Colonic mucosa (tissue), 4 donors: ENCODE measurements at places on chromosomes 11 and 22. TPM values are rescaled to one million over a fixed set of nuclear protein-coding genes. Genes with fewer than 3 reads are reported as not detected.

DNA sequence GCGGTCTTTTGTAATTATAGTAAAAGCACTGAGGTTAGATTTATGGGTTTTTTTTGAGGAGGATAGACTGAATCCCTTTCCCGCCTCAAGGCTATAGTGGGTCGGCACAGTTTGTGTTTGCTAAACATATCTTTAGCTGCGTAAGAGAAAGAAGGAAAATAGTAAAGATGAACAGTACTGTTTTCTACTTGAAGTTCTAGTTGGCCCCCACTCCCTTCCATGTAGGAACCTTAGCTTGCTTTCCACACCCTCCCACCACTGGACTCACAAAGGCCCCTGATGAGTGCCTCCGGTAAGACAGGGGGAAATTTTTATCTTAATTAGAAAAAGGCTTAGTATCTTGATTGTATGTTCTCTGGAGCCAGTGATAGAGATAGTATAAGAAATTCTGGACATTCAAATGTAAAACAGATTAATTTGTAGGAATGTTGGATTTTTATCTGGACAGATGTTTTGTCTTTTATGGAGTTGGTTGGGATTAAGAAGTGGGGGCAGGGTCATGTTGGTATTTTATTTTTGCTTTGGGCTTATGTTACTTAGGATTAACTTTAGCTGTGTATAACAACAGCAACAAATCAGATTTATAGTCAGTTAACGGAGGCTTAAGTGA, 49.4 kb downstream of the PTPRJ start:
- no peak overlapping the region for H3K4me3 ChIP-seq
- H3K27me3 ChIP-seq = no peaks in the 10 kb centered on the region
- no peaks in the 10 kb centered on the region for H3K36me3 ChIP-seq
- DNase-seq = no peak

DNA sequence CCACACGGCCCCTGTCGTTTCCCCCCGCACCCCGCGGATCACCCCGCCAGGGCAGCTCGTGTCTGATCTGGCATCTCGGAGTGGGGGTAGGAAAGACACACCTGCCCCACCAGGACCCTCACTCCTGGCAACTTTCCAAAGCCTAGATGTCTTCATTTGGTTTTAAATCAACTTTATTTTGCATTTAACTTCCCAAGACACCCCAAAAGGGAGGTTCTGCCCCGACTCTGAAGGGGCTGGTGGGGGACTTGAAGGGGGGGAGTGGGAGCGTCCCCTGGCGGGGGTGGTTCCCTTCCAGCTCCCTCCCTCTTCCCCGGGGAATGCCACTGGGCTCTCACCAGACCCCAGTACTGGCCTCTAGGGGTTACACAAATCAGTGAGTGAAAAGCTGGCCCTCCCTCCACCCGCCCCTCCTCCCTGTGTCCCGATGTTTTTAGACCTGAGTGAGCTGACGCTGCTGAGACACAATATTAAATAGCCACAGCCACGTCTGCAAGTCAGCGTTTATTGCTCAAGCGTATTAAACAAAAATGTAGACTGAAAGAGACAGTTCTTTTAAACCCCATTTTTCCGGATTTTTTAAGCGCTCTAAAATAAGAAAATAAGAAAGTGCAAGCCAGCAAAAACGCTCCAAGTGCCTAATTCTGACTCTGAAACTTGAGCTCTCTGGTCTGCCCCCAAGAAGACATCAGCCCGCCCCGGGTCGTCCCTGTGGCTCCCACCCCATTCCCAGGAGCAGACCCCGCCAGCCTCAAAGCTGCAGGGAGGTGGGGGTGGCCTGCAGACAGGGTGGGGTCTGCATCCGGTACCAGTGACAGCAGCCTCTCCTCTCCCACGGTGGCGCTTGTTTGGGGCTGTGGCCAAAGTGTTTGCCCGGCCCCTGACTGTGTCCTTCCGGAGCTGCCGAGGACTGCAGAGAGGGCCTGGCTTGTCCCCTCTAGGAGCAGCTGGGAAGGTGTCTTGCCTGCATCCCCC, 1.1 kb upstream of the TTLL8 start:
- no peaks in the 10 kb centered on the region for H3K36me3 ChIP-seq
- no peaks in the 10 kb centered on the region for H3K4me1 ChIP-seq
- H3K4me3 ChIP-seq = no peak overlapping the region
- H3K27me3 ChIP-seq = peaks cover 20% of the 10 kb centered on the region
- DNase-seq = no peak

- H3K4me1 ChIP-seq = no peaks in the 10 kb centered on the region
- H3K27me3 ChIP-seq = no peaks in the 10 kb centered on the region
- no peak overlapping the region for H3K27ac ChIP-seq
These were observed 67.3 kb downstream of the RSF1 start for GRCh38 chr11:77753230-77753629.

GRCh38 chr11:78147807-78148206, 8.4 kb upstream of the ALG8 start:
- DNase-seq = no peak
- H3K36me3 ChIP-seq = no peaks in the 10 kb centered on the region
- no peak overlapping the region for H3K27ac ChIP-seq

GRCh38 chr11:126072141-126072741, 9.6 kb upstream of the CDON start:
- H3K4me3 ChIP-seq = no peak overlapping the region
- H3K27me3 ChIP-seq = no peaks in the 10 kb centered on the region
- H3K4me1 ChIP-seq = no peaks in the 10 kb centered on the region

DNA sequence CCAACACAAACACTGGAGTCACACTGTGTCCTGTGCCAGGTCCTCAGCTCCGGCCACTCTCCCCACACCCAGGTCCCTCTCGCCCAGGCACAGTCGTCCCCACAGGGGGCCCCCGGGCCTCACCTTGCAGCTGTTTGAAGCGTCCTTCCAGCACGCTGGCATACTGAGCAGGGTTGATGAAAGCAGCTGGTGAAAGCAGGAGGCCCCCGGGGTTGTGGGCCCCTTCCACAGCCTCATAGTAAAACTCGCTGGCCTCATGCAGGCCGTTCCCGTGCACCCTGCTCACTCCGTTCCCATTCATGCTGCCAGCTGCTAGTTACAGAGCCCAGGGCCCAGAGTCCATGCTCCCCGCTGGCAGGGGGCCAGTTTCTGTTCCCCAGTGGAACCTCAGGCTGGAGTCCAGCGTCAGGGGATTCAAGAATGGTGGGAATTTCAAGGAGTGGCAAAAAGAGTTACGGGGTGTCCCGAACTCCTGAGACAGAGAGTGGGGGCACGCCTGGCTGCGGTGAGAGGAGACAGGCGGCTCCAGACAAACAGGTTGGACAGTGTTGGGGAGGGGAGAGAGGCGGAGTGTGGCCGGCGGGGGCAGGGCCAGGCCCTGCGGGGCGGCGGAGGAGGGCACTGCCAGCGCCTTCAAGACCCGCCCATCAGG, 10.6 kb downstream of the SPTBN2 start:
- DNase-seq = peak; percentile 71
- no peaks in the 10 kb centered on the region for H3K27me3 ChIP-seq
- no peaks in the 10 kb centered on the region for H3K4me1 ChIP-seq
- no peak overlapping the region for H3K27ac ChIP-seq
- H3K36me3 ChIP-seq = no peaks in the 10 kb centered on the region

DNA sequence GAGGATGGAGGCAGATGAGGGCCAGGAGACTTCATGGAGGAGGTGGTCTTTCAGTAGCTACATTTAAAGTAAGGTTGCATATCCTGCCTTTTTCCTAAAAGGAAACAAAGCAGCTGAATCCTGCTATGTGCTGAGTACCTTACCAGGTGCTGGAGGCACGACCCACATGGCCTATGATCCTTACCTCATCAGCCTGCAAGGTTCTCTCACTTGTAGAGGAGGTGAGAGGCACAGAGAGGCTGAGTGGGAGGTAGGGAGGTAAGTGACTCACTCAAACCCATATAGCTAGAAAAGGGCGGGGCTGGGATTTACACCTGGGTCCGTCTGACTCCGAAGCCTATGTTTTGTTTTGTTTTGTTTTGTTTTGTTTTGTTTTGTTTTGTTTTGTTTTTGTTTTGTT, 75.8 kb downstream of the BUD13 start:
- H3K27ac ChIP-seq = no peak overlapping the region
- no peaks in the 10 kb centered on the region for H3K4me1 ChIP-seq
- H3K36me3 ChIP-seq = no peaks in the 10 kb centered on the region

- H3K4me3 ChIP-seq = peak overlapping the region; percentile 32
- H3K27ac ChIP-seq = no peak overlapping the region
- peaks cover 59% of the 10 kb centered on the region for H3K27me3 ChIP-seq
- peaks cover 12% of the 10 kb centered on the region for H3K4me1 ChIP-seq
These were observed 802 bp downstream of the TENM4 start for GRCh38 chr11:79439886-79440570.

DNA sequence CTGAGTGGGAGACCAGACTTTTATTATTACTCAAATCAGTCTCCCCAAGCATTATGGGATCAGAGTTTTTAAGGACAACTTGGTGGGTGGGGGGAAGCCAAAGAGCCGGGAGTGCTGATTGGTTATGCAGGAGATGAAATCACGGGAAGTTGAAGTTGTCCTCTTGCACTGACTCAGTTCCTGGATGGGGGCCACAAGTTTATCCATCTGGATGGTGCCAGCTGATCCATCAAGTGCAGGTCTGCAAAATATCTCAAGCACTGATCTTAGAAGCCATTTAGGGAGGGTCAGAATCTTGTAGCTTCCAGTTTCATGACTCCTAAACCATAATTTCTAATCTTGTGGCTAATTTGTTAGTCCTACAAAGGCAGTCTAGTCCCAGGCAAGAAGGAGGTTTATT, 53.5 kb upstream of the LMO1 start:
- no peaks in the 10 kb centered on the region for H3K27me3 ChIP-seq
- no peak overlapping the region for H3K27ac ChIP-seq
- no peaks in the 10 kb centered on the region for H3K4me1 ChIP-seq
- DNase-seq = no peak
- H3K4me3 ChIP-seq = no peak overlapping the region

DNA sequence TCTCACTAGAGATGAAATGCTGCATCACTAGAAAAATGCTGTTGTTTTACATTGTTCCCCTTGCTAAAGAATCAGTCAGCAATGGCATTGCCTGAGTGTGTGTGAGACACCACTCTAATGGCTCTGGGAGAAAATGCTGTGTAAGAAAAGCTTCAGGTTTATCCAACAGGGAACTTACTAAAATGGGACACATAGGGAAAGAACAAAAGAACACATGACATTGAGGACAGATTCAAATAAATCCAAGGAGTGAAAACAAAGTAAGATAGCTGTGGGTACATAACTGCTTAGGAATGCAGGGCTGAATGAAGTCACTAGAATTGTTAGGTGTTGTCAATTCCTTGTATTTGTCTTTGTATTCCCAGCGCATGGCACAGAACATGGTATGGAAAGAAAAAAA, 24.2 kb downstream of the BLID start:
- H3K27ac ChIP-seq = no peak overlapping the region
- no peak for DNase-seq
- no peaks in the 10 kb centered on the region for H3K27me3 ChIP-seq
- no peak overlapping the region for H3K4me3 ChIP-seq
- no peaks in the 10 kb centered on the region for H3K4me1 ChIP-seq
- no peaks in the 10 kb centered on the region for H3K36me3 ChIP-seq

- DNase-seq = peak; percentile 92
- no peaks in the 10 kb centered on the region for H3K27me3 ChIP-seq
- peak overlapping the region; percentile 74 for H3K4me3 ChIP-seq
- H3K36me3 ChIP-seq = peaks cover 5% of the 10 kb centered on the region
- H3K27ac ChIP-seq = peak overlapping the region; percentile 98
- H3K4me1 ChIP-seq = peaks cover 4% of the 10 kb centered on the region
These were observed 2.2 kb downstream of the TNKS1BP1 start for GRCh38 chr11:57322256-57323166.

DNA sequence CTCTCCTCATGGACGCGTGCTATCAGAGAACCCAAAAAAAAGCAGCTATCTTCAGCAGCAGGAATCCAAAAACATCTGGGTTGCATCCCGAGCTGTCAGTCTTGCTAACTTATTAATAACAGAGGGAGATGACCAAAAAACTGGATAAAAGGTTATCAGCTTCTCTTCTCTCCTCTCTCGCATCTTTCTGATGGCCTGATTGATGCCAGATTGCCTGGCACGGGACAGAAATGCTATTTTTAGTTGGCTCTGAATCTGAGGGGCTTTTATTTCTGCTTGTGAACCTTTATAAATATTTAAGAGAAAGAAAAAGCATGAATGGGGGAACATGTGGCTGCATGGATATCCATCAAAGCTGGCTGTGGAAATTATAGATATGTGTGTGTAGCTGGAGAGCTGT, 230.3 kb downstream of the ETS1 start:
- no peaks in the 10 kb centered on the region for H3K4me1 ChIP-seq
- no peak overlapping the region for H3K27ac ChIP-seq
- H3K36me3 ChIP-seq = no peaks in the 10 kb centered on the region
- no peak overlapping the region for H3K4me3 ChIP-seq
- no peaks in the 10 kb centered on the region for H3K27me3 ChIP-seq
- no peak for DNase-seq

DNA sequence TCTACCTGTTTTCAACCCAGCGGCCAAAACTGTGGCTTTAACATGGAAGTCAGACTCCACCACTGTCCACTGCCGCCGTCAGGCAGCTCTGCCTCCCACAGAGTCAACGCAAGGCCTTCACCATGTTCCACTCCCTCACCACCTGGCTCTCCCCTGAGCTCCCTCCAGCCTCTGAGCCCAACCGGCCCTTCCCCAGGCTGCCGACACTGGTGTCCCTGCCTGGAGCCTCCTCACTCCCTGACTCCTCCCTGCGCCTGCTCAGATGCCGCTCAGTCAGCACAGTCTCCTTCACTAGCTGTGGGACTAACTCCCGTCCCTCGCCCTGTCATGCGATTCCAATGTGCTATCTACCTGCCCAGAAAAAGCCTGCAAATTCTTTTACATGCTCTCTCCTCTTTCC, 16.3 kb downstream of the SULT4A1 start:
- no peak for DNase-seq
- H3K4me3 ChIP-seq = no peak overlapping the region
- no peaks in the 10 kb centered on the region for H3K4me1 ChIP-seq
- no peaks in the 10 kb centered on the region for H3K27me3 ChIP-seq

GRCh38 chr11:72493426-72494108, 59.2 kb upstream of the CLPB start:
- no peak for DNase-seq
- H3K27ac ChIP-seq = no peak overlapping the region
- H3K27me3 ChIP-seq = no peaks in the 10 kb centered on the region

DNA sequence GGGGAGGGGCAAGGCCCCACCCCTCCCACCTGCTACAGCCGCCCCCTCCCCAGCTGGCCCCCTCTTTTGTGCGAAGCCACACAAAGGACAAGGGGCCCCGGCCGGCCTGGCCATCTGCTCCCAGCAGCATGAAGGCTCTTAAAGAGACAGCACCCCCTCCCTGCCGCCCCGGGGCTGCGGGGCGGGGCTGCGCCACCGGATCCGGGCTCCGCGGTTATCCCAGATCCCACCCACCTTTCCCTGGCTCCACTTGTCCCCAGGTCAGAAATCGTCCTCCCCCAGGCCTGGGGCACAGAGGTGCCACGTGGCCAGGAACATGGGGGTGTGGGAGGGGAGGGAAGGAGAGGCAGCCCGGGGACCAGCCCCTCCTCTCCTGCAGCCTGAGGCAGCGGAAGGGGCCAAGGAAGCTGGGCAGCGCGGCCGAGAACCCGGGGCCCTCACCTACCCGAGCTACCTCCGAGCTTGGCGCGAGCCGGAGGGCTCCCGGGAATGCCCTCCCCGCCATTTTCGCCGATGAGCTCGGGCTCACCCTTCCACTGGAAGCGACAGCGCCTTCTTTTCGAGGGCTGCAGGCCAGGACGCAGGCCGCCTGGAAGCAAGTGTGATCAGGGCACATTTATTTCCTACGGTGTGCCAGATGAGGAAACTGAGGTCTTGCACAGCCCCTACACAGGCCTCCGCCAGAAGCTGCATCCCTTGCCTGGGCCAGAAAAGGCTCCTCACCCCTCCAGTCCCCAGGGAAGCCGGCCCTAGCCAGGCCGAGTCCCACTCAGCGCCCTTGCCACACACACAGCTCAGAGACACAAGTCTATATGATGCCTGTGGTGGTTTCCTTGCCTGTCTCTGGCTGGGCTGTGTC, 2.5 kb upstream of the RCOR2 start:
- H3K4me1 ChIP-seq = peaks cover 35% of the 10 kb centered on the region
- DNase-seq = peak; percentile 80
- no peaks in the 10 kb centered on the region for H3K36me3 ChIP-seq

MYRF gene
- 8.8 TPM for total RNA-seq

MRGPRX4 gene
- total RNA-seq = not detected

NAALAD2 gene
- total RNA-seq = 0.25 TPM

MFNG gene
- total RNA-seq = 6.5 TPM

RASL10A gene
- 1.3 TPM for total RNA-seq
